Stimulated activated CD4-positive, alpha-beta T cell treated with anti-CD3 and anti-CD28 coated beads, Interleukin-15, amount 100 ng/mL, for 1 hour (primary cell): ENCODE measurements at places on chromosomes 7 and 10.

DNA sequence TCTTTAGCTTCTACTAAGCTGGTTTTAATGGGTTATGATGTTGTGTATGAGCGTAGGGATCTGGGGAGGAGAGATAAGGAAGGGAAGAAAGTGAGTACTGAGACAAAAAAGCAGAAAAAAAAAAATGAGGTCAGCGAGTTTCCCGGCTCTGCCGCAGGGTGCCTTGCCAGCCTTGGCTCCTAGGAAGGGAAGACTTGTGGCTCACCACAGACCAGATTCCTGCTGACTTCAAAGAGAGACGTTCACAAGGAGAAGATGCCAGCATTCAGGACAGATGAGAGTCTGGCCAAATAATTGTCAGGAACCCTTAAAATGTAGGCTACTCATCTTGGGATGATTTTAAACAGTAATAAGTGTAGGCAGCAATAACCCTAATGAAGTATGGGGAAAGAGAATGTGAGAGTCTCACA, 11.4 kb upstream of the FAS start:
- DNase-seq: no peak

DNA sequence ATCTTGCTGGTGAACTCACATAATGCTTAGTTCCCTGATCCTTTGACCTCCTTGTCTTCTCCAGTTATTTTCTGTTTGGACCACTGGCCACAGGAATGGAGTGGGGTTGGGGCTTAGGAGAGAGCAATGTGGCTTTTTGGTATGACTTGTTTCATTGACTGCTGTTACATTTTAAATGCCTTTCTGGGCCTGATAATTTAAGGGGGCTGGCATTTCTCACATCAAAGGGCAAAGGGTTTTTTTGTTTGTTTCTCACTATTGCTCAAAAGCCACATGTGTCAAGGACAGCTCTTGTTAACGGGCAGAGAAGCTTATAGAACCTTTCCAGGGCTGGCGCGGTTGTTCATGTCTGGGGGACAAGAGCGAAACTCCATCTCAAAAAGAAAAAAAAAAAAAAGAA, 161.2 kb upstream of the TNRC18 start:
- DNase-seq: no peak

- no peak for DNase-seq
Measured at GRCh38 chr7:155363852-155364600, 66.3 kb downstream of the INSIG1 start.

- no peak for DNase-seq
Measured at GRCh38 chr7:92567460-92567859, 22.7 kb downstream of the FAM133B start.

GRCh38 chr7:25402532-25402931, 174.2 kb upstream of the NPVF start:
- no peak for DNase-seq

- DNase-seq: no peak
Measured at GRCh38 chr7:96441436-96442084, 119.7 kb upstream of the SLC25A13 start.

DNA sequence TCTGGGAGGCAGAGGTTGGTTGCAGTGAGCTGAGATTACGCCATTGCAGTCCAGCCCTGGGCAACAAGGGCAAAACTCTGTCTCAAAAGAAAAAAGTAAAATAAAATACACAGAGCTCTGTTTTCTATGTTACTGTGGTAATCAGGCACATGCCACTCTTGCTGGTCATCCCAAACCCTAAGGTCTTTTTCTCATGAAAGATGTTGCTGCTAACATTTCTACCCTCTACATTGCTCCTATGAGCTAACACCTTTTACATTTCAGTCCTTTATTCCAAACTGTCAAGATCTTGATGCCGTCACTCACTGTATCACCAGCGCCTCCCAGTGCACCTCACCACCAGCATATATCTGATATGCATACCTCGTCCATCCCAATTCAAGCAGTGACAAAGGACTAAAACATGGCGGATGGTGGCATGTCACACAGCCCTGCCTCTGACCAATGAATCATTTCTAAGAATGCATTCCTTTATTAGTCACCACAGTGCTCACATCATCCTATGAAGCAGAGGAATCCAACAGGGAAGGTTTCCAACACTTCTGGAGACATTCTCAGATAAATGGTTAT, 4.3 kb downstream of the DAGLB start:
- DNase-seq: no peak

DNA sequence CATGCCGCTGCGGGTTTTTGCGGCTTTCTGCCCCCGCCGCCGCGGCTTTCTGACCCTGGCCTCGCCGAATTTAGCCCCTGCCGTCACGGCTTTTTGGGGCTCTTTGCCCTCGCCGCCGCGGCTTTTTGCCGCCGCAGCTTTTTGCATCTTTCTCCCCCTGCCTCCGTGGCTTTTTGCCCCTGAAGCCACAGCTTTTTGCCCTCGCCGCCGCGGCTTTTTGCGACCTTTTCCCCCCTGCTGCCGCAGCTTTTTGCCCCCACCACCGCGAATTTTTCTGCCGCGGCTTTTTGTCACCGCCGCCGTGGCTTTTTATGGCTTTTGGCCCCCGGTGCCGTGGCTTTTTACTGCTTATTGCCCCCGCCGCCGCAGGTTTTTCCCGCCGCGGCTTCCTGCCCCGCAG, 636.5 kb downstream of the ZNF716 start:
- DNase-seq: no peak

DNA sequence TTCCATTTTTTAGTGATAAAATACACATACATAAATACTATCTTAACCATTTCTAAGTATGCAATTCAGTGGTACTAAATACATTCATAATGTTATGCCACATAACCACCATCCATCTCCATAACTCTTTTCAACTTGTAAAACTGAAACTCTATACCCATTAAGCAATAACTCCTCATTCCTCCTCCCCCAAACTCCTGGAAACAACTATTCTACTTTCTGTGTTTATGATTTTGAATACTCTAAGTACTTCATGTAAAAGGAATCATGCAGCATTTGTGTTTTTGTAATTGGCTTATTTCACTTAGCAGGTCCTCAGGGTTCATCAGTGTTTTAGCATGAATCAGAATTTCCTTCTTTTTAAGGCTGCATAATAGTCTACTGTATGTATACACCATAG, 131.8 kb downstream of the TES start:
- no peak for DNase-seq
